ENCODE measurements at places on chromosomes 6 and 20.

- H3K27me3 ChIP-seq, result peaks cover 3% of the 10 kb centered on the region
- no peaks in the 10 kb centered on the region for H3K36me3 ChIP-seq
- DNase-seq, result no peak
These were observed 48.7 kb upstream of the TAB2 start for GRCh38 chr6:149268768-149269167.

GRCh38 chr6:129638055-129638684 is 71.8 kb downstream of the ARHGAP18 start:
- peaks cover 4% of the 10 kb centered on the region for H3K36me3 ChIP-seq
- no peaks in the 10 kb centered on the region for H3K27me3 ChIP-seq
- peaks cover 2% of the 10 kb centered on the region for H3K4me1 ChIP-seq
- no peak overlapping the region for H3K4me3 ChIP-seq
- DNase-seq, result no peak

DNA sequence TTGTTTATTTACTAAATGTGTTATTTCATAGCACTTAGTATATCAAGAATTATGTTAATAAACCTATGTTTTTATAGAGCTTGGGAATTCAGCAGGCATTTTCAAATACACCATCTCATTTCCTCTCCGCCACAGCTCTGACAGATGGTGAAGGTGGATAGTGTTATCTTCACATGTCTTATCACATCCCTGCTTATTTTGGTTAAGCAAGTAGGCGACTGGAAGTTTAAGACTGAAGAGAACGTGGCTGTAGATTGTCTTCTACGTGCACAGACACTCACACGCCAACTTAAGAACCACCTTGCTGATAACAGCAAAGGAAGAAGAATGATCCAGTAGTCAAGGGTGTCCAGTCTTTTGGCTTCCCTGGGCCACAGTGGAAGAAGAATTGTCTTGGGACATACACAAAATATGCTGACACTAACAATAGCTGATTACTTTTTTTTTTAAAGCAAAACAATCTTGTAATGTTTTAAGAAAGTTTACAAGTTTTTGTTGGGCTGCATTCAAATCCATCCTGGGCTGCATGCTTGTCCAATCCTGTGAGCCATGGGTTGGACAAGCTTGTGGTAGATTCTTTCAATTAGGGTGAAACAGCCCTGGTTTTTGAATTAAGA is 43.3 kb upstream of the SCGN start:
- H3K4me1 ChIP-seq, result no peaks in the 10 kb centered on the region
- no peak overlapping the region for H3K4me3 ChIP-seq
- no peak for DNase-seq
- no peaks in the 10 kb centered on the region for H3K27me3 ChIP-seq

GRCh38 chr6:44270526-44271405 is 516 bp downstream of the TMEM151B start:
- no peak for DNase-seq
- no peaks in the 10 kb centered on the region for H3K36me3 ChIP-seq
- H3K4me3 ChIP-seq, result no peak overlapping the region
- H3K4me1 ChIP-seq, result peaks cover 7% of the 10 kb centered on the region
- peaks cover 56% of the 10 kb centered on the region for H3K27me3 ChIP-seq
- H3K27ac ChIP-seq, result no peak overlapping the region

GRCh38 chr20:57020364-57020763 is 246.1 kb downstream of the BMP7 start:
- H3K4me1 ChIP-seq, result no peaks in the 10 kb centered on the region
- no peak overlapping the region for H3K4me3 ChIP-seq
- no peak for DNase-seq
- H3K27me3 ChIP-seq, result peaks cover 11% of the 10 kb centered on the region
- no peaks in the 10 kb centered on the region for H3K36me3 ChIP-seq

DNA sequence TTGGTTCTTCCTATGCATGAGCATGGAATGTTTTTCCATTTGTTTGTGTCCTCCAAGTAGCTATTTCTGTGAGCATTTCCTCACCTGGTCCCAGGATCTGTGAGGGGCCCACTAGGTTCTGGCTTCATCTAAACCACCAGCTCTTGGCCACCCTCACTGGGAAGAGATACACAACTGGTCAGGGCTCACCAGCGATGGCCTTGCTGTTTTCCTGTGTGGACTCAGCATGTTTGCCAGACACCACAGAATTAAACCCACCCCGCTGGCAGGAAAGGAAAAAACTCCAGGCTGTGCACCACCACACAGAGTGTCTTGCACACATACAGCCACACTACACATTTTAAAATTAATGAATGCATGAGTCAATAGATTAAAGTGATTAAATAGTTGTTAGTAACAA is 65.1 kb upstream of the NXT1 start:
- no peak for DNase-seq
- H3K4me1 ChIP-seq, result no peaks in the 10 kb centered on the region
- peaks cover 5% of the 10 kb centered on the region for H3K27me3 ChIP-seq
- H3K36me3 ChIP-seq, result no peaks in the 10 kb centered on the region

DNA sequence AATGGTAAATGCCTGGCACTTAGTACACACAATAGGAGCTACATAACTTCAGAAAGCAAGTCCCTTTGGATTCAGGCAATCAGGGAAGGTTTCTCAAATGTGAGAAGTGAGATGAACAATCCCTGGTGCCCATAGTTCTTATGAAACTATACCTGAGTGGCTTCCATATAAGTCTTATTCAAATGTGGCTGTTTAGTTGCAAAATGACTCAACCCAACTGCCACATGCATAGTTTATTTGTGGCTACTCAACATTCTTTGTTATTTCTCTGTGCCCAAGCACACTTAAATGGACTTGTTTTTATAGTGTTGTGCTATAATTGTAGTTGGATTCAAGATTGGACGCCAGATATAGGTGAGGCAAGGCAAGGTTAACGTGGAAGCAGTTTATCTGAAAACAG is 93.7 kb upstream of the ATXN1 start:
- H3K4me1 ChIP-seq, result no peaks in the 10 kb centered on the region
- no peaks in the 10 kb centered on the region for H3K27me3 ChIP-seq
- no peak overlapping the region for H3K4me3 ChIP-seq
- H3K36me3 ChIP-seq, result no peaks in the 10 kb centered on the region

GRCh38 chr6:19734061-19734460 is 103.1 kb upstream of the ID4 start:
- no peaks in the 10 kb centered on the region for H3K4me1 ChIP-seq
- no peaks in the 10 kb centered on the region for H3K36me3 ChIP-seq
- H3K4me3 ChIP-seq, result no peak overlapping the region
- no peak overlapping the region for H3K27ac ChIP-seq

GRCh38 chr6:166604328-166604727 is 17.9 kb upstream of the RAMACL start:
- H3K4me3 ChIP-seq, result no peak overlapping the region
- peaks cover 3% of the 10 kb centered on the region for H3K27me3 ChIP-seq
- no peak overlapping the region for H3K27ac ChIP-seq
- H3K4me1 ChIP-seq, result no peaks in the 10 kb centered on the region
- H3K36me3 ChIP-seq, result no peaks in the 10 kb centered on the region

GRCh38 chr6:77492530-77492929 is 29.2 kb upstream of the HTR1B start:
- no peak for DNase-seq
- H3K27me3 ChIP-seq, result no peaks in the 10 kb centered on the region
- H3K27ac ChIP-seq, result no peak overlapping the region

DNA sequence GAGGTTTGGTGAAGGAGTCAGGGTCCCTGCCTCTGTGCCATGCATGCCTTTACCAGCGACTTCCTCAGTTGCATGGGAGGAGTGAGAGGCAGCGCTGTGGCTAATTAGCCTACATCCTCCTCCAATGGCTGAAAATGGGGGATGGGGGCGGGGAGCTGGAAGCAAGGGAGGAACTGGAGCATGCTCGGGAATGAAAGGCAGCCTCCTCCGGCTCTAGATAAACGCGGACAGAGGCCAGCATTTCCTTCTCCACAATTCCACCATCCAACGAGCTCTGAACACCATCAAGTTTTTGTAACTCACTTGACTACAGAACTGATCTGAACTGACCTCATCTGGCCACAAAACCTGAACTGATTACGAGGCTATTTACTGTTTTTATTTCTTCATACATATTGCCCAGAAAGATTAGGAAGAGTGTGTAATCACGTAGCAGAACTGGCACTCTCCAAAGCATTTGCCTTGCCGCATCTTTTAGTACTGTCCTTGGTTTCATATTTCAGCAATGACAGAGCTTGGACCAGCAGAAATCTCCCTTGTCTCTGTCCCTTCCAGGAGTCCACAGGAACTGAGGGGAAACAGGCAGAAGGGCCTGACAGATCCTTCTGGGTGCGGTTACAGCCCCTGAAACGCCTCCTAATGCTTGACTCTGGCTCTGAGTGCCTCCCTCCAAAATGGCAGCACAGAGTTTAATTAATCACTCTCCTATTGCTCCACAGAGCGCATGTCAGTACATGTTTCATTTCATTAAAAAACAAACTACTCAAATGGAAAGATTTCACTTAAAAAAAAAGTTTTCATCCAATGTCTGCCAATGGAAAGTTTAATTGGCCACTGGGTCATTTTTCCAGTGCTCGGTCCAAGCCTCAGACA is 58.2 kb upstream of the TRAF3IP2 start:
- H3K27me3 ChIP-seq, result no peaks in the 10 kb centered on the region
- no peaks in the 10 kb centered on the region for H3K36me3 ChIP-seq
- H3K4me1 ChIP-seq, result no peaks in the 10 kb centered on the region
- DNase-seq, result no peak
- no peak overlapping the region for H3K4me3 ChIP-seq

DNA sequence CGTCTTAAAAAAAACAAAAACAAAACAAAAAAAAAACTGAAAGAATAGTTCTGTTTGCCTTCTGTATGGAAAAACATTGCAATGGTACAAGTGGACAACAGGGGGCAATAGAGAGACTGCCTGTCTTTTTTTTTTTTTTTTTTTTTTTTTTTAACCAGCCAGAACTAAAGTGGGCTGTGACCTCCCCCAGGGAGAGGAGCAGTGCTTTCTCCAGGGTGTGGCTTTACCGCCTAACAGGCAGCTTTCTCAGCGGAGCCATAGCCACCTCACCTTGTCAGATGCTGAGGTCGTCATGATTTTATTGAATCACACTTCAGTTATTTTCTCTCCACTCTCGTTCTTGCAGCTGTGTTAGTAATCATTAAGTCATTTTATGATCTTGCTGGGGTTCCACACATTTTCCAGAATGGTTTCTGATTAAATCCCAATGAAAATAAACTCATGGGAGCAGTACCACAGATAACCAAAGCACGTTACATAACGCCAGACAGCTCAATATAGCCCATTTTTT is 78.4 kb downstream of the GMPR start:
- H3K27ac ChIP-seq, result peak overlapping the region; percentile 2
- peaks cover 33% of the 10 kb centered on the region for H3K4me1 ChIP-seq
- no peaks in the 10 kb centered on the region for H3K27me3 ChIP-seq
- no peaks in the 10 kb centered on the region for H3K36me3 ChIP-seq
- no peak overlapping the region for H3K4me3 ChIP-seq

GRCh38 chr20:58008866-58009265 is 219.6 kb downstream of the ANKRD60 start:
- no peaks in the 10 kb centered on the region for H3K36me3 ChIP-seq
- no peak for DNase-seq
- H3K4me1 ChIP-seq, result peaks cover 3% of the 10 kb centered on the region
- peaks cover 17% of the 10 kb centered on the region for H3K27me3 ChIP-seq

GRCh38 chr6:21556968-21557721 is 36.4 kb upstream of the SOX4 start:
- no peak overlapping the region for H3K27ac ChIP-seq
- H3K4me3 ChIP-seq, result no peak overlapping the region
- no peaks in the 10 kb centered on the region for H3K36me3 ChIP-seq
- H3K4me1 ChIP-seq, result no peaks in the 10 kb centered on the region
- no peak for DNase-seq

- DNase-seq, result no peak
- no peaks in the 10 kb centered on the region for H3K27me3 ChIP-seq
- H3K4me3 ChIP-seq, result no peak overlapping the region
- H3K4me1 ChIP-seq, result no peaks in the 10 kb centered on the region
These were observed 395.0 kb downstream of the CDKAL1 start for GRCh38 chr6:20929283-20929682.

- no peaks in the 10 kb centered on the region for H3K36me3 ChIP-seq
- H3K27me3 ChIP-seq, result no peaks in the 10 kb centered on the region
- DNase-seq, result no peak
- no peaks in the 10 kb centered on the region for H3K4me1 ChIP-seq
- no peak overlapping the region for H3K4me3 ChIP-seq
- H3K27ac ChIP-seq, result no peak overlapping the region
These were observed 609.3 kb upstream of the ADGRB3 start for GRCh38 chr6:68025764-68026163.

Measured in keratinocyte (primary cell).